ENCODE measurements at places on chromosomes 4 and X. TPM values are rescaled to one million over a fixed set of nuclear protein-coding genes. Genes with fewer than 3 reads are reported as not detected.

PAK3 gene
- 0.65 TPM for total RNA-seq

UGT2A3 gene
- not detected for total RNA-seq

DNA sequence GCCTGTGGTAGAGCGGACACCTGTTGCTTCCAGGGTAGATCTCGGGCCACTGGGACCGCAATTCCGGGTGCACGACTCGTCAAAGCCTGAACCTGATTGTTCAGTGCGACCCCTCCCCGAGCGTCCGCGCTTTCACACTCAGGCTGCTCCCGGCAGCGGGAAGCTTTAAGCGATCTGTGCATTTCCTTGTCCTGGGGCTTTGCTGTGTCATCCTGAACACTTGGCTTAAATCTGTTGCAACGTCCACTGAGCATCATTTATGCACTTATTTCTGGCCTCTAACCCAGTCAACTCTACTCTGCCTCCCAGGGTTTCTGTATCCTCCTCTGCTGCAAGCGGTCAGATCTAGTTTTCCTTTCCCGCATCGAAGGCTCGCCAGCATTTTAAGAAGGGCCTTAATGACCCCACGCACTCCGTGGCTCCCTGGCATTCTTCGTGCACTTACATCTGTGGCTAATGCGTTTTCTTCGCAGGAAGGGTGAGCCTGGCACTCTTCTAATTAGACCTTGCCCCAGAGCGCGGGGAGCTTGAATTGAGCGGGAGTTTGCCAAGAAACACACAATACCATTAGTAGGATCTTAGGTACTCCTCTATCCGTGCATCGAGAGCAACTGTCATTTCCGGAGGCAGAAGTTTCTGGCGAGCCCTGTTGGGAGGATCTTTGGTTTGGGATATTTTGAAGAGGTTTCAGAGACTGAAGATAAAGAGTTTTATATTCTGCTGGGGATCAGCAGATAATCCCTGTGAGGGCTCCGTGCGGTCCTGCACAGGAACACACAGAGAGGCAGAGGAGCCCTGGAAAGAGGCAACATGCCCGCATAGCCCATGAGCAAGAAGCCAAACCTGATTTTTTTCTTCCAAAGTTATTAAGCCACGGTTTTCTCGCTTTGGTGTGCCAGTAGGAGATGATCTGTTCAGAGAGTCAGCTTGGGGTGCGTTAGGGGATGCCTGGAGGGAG lies 654 bp upstream of the DDIT4L start:
- DNase-seq: peak; percentile 7

DNA sequence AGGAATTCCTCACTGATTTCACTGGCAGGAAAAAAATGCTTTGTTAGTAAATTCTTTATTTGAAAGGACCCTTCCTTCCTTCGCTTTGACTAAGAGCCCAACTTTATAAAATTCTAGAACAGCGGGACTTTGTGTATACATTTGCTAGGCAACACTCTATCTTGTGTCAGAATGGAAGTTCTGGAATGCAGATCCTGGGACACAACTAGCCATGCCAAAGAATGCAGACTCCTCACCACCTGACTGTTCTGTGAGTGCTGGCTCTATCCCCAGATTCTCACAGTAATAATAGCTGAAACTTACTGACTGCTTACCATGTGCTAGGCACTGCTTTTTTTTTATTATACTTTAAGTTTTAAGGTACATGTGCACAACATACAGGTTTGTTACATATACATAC lies 73.3 kb upstream of the ZDHHC15 start:
- peak; percentile 1 for DNase-seq

GRCh38 chr4:72987741-72988729 lies 81.5 kb downstream of the COX18 start:
- no peak for DNase-seq

DNA sequence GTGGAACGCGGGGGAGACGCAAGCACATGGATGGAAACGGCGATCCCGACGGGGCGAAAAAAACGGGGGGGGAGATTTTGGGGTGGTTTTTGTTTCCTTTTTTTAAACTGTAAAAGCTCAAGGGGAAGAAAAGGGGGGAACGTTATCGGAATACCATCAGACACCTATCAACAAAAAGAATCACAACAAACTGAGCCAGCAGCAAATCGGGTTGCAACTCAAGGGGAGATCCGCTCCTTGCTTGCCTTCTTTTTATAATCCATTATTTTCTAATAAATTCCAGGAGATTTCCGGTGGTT lies 616 bp downstream of the MAML3 start:
- DNase-seq: no peak

DNA sequence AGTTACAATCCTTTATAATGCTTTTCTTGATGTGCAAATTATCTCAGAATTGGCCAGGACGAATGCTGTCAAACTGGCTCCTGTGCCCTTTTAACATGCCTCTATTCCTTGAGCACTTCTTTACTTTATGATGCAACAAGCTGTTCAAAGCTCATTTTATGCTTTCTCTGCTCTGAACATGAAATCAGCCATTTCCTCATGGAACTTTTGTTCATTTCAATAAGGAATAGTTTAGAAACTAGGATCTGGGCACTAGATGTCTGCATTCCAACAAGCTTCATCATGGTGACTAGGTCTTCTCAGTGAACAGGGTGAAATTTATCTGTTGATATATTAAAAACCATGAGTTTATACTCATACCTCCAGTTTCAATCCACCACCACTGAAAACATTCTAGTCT lies 87.3 kb upstream of the TEX13A start:
- DNase-seq: peak; percentile 6

DNA sequence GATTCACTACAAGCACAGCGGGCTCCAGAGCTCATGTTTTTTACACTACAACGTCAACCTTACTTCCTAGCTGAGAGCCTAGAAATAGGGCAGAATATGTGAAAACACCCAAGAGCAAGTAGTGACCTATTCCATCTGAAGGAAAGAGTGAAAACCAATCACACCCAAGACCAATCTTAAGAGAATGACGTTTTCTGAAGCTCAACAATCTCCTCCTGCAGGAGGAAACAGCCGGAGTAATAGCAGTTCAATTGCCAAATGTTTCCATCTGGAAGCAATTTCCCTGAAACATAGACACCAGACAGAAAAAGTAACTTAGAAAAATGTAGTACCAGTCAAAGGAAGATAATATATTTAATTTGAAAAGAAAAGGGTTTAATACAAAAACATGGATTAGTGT lies 142.4 kb downstream of the ANXA5 start:
- peak; percentile 29 for DNase-seq

- no peak for DNase-seq
Measured at GRCh38 chr4:184949020-184949419, 69.3 kb upstream of the HELT start.

STS gene
- total RNA-seq: 4.1 TPM

DNA sequence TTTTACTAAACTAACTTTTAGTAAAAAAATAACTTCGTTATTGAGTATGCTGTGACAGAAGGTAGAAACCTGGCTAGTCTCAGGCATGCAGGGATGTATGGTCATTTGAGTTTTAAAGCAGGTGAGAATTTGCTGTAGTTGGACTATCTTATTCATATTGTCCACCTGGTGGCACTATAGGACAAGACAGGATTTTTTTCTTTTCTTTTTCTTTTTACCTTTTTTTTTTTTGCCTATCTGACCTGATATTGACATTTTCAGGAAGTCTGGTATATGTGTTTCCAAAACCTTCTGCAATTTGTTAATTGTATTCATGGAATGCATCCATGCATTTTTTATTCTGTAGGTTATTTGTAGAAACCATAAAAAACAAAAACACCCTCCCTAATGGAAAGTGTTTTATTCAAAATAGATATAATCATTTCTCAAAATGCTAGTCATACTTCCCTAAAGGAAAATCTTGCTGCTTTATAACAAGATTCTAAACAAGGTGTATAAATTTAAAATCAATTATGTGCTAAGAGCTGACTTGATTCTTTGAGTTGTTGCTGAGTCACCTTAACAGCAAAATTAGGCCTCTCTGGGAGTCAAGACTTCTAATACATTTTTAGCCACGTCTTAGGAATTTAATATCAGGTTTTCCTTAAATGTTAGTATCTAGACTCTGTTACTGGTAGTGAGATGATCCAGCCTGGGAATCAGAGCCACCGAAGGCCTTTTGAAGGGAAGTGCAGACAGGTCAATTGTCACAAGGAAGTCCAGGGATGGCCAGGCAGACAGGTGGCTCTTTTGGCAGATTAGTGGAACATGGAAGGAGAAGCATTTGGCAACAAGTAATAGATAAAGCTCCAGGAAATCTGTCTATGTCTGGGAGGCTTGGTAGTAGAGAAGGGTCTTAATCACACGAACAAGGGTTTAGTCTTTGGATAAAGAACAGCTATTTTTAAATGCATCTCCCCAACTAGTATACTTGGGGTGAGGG lies 201.3 kb upstream of the GNPDA2 start:
- peak; percentile 7 for DNase-seq

CLDN34 gene
- total RNA-seq: 0.20 TPM
